KG1 (cell line): ENCODE measurements at places on chromosomes 12 and 14.

DNA sequence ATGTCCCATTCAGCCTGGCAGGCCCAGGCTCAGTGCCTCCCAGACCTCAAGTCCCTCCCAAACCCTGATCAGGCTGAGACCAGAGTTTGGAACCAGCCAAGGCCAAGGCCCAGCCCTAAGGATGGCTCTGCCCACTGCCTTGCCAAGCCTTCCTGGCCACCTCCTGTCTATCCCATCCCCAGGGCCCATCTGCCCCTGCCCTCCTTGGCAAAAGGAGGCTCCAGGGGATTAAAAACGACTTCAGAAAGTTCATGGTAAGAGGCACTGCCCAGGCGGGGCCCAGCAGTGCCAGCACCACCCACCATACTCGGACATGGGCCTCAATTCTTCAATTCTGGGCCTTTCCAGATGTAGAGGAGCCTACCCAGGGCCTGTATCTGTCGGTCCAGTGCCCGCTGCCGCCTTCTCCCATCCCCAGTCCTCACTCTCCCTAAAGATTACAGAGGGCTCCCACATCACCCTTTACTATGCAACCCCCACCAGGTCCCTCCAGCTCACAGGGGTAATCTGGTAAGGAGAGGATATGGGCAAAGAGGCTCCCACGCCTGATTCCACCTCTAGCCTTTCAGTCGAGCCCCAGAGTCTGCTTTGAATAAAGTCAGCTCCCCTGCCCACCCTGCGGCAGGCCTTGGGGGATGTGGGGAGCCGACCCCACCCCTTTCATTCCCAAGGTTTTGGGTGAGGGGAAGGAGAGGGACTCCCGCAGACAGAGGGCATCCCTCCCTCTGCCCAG lies 932 bp downstream of the ADCY6 start:
- no peak for DNase-seq

GRCh38 chr12:32146074-32146873 lies 39.6 kb downstream of the BICD1 start:
- DNase-seq = no peak

DNA sequence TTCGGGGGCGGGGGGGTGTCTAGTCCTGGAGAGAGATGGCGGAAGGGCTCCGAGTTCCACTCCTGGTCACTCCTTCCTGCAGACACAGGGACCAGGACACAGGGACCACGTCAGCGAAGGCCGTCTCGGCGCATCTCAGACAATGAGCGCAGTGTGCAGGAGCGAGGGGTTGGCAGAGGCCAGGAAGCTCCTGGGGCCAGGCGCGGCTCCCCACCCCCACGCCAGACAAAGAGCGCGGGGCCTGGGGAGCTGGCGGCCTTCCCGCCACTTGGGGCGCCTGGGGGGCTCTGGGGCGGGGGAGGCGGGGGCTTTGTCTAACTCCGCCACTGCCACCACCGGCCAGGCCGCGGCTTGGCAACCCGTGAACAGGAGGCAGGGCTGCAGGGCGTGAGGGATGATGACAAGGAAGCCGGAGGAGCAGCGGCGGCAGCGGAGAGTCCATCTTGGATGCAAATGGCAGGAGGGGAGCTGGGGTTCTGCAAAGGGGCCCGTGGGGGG lies 2.2 kb downstream of the CDK2AP1 start:
- DNase-seq = peak; percentile 43

DNA sequence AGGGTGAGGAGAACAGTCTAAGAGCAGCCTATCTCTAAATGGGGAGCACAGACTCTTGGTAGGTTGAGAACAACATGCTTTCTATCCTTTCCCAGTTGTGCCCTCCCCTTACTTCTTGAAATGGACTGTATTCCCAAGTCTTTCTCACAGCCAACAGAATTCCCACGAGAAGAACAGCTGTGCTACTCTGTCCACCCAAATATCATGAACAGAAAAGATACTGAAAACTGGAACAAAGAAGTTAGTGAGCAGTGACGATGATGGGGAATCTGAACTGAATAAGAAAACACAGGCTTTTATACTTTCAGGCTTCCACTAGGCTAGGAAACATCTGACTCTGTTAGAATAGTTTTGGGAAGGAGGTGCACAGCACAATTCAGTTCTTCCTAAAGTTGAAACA lies 3.4 kb downstream of the NACA start:
- DNase-seq = no peak

DNA sequence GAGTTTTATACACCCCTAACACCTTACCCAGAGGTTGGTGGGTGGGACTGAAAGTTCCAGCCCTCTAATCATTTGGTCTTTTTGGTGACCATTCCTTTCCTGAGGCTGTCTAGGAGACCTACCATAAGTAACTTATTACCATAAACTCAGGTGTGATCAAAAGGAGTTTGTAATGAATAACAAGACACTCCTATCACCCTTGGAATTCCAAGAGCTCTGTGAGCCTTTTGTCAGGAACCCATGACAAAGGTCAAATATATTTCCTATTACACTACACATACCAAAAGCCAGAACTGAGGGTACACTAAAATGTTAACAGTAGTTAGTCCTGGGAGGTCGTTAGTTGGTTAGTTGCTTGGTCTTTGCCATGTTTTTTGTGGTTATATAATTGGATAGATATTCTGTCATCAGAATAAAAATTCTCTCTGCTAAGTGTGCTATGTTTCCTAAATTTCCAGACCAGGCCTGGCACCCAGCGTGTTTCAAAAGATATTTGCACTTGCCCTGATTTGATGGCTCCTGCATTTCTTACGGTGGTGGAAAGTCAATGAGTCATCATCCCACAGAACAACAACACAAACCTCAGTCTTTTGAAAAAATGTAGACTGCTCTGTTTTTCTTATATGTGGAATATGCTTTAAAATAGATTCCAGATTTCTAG lies 27.0 kb upstream of the AKAP5 start:
- no peak for DNase-seq

DNA sequence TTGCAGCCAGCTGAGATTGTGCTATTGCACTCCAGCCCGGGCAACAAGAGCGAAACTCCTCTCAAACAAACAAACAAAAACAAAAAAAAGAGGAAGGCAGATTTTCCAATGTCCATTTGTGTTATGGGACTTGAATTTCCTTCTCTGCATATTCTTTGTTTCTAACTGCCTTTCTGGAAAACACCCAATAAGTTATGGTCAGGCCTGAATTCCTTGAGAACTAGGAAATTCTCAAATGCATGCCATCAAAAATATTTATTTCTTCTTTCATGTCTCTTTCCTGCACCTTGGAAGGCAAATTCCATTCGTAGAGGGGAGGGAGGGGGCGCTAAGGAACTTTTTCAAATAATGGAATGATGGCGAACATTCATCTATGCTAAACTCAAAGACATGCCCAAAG lies 117.6 kb upstream of the TMCC3 start:
- DNase-seq = no peak

DNA sequence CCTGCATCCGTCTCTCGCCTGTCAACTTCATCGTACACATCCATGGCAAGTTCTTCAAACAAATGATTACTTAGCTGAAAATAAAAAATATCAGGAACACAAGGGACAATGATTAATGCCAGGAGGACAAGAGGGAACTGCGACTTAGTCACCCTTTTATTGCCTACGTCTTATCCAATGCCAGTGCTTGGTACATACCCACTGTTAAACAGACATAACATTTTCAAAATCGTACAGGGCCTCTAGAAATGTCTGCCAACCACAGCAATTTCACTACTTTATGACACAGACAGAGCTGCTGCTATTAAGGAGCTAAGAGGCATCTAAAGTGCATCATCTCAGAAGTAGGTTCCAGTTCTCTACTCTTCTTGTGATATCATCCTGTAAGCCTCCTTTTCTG lies 34.6 kb downstream of the GIT2 start:
- no peak for DNase-seq

DNA sequence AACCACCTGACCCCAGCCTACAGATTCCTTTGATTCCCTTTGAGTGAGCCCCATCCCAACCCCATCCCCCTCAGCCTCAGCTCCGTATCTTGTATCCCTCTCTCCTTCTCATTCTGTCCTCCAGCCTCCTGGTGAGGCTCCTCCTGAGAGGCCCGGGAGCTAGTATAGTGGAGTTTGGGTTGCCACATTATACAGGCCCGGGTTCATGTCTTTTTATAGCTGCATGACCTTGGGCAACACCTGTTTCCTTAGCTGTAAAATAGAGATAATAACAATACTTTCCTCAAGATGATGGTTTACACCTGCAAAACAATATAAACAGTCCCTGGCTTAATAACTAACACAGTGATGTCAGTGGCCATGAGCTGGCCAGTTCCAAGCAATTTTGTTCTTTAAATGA lies 89.8 kb downstream of the STAB2 start:
- no peak for DNase-seq

DNA sequence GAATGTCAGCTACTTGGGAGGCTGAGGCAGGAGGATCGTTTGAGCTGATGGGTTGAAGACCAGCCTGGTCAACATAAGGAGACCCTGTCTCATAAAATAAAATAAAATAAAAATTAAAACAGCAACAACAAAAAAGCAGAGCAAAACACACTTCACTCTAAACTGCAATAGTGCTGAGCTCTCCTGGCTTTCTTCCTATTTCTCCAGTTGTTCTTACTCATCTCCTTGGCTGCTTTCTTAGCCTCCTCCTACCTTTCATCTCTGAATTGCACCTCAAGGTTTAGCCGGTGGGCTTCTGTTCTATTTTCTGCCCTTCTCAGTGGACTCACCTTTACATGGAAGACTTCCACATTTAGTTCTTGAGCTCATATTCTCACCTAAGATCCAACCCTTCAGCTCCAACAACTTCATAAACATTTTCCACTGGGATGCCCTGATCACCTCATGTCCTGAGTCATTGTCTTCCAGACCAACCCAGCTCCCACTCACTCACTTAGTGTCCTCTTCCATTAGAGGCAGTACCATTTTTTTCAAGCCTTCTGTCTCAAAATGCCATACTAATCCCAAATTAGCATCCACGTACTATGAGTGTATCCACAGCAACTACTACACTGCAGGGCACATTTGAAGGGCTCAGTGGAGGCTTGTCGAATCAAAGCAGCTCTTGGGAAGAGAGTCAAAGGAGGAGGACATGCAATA lies 41.2 kb upstream of the TMED10 start:
- DNase-seq = no peak

DNA sequence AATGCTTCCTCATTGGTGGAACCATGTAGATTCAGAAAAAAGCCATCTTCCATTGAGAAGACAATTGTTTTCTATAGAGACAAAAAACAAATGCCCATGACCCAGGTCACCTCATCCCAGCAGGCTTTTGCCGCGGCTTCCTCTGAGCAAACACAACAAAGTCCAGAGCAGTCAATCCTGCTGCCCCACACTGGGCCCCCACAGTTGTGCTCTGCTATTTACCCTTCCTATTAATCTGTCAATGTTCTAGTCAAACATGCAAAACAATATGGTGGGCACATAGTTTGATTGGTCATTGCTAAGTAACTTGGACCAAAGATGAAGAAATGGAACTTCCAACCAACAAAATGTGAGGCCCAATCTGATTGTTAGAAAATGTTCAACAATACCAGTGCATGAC lies 20.7 kb downstream of the C12orf42 start:
- DNase-seq = no peak

DNA sequence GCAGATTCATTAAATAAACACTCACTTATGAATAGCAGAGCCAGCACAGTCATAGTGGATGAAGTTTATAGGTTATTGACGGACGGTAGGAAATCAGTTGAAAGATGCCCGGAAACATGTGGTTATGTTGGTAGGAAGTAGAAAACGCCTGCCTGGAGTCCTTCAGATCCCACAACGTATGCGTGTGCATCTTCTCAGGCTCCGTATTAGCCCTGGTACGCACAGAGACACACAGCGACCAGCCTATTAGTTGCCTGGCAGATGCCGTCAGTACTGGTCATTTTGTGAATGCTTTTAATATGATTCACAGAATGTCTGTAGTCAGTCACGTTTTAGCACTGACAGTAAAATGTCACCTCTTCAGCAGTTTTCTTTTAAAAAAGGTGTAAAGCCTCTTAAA lies 196.4 kb downstream of the RGS6 start:
- DNase-seq = peak; percentile 63

DNA sequence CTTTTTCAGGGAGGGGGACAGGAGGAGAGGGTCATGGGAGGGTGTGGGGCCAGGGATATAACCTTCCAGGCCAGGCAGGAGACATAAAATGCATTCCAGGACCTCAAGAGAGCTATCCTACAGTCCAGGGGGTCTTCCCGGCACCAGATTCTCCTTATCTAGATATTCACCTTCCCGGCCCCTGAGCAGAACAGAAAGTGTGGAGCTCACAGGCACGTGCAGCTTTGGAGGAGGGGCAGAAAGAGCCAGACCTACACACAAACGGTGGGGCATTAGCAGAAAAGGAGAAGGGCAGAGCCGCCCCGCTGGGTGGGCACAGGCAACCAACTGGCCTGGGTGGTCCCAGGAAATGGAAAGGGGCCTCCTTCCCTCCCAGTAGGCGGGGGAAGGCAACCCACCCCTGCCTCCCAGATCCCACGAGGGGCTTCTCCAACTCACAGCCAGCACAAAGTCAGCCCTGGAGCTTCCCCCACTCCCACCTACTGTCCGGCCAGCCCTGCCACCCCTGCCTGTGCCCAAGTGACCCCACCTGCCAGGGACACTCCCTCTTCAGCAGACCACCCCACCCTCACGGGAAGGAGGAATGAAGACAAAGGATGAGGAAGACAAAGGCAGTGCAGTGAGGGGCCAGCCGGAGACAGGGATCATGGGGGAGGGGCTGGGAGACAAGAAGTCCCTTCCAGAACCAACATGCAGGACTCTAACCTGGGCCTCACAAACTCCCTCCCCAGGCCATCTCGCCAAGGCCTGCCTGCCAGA lies 33.3 kb downstream of the CCDC85C start:
- no peak for DNase-seq

DNA sequence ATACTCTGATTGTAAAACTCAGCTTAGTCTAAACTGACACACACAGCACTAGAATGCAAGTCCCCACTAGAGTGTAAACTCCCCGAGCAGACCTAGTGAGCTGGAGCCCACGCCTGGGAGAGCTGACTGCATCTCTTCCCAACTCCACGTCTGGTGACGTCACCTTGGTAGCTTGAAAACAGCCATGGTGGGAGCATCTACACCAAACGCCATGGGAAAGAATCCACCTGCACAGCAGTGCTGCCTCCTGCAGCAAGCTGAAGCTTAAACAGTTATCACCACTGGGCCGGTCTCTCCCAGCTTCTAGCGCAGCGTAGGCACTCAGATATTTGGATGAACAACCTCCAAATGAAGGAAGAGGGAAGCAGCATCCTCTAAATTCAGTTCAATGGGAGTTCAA lies 4.3 kb upstream of the PAPLN start:
- no peak for DNase-seq

- peak; percentile 3 for DNase-seq
Observed at GRCh38 chr12:132439333-132439904, 50.5 kb upstream of the FBRSL1 start.
